ENCODE measurements at places on chromosomes 3 and 15. TPM values are rescaled to one million over a fixed set of nuclear protein-coding genes. Genes with fewer than 3 reads are reported as not detected.

Gene GFM1
- total RNA-seq = 68.1 TPM

Gene SLC38A3
- not detected for total RNA-seq

Gene SAXO2
- total RNA-seq = 0.19 TPM

Gene ATP13A5
- not detected for total RNA-seq

Gene KCNMB3
- total RNA-seq = 1.2 TPM

Gene MAGI1
- total RNA-seq = 44.2 TPM

Gene FILIP1L
- 47.9 TPM for total RNA-seq

Gene FAM107A
- total RNA-seq = 5.4 TPM

Gene PLSCR2
- 0.18 TPM for total RNA-seq

Gene MYD88
- 12.1 TPM for total RNA-seq

Gene WDR82
- total RNA-seq = 83.1 TPM

Gene CORO2B
- total RNA-seq = 2.7 TPM

Gene FBXO40
- not detected for total RNA-seq

Gene VIPR1
- 1.8 TPM for total RNA-seq

Gene CCDC39
- not detected for total RNA-seq

Gene SNRK
- 204 TPM for total RNA-seq

Gene KCNH8
- total RNA-seq = not detected

Gene RHOA
- total RNA-seq = 507 TPM

Gene NME9
- not detected for total RNA-seq

Gene P2RY12
- total RNA-seq = not detected

Gene SCAANT1
- 1.2 TPM for total RNA-seq

Gene ZNF710
- 11.1 TPM for total RNA-seq

Gene BLM
- 2.4 TPM for total RNA-seq

Gene CX3CR1
- not detected for total RNA-seq

Gene RETNLB
- total RNA-seq = not detected

Gene REC114
- not detected for total RNA-seq

Gene GUCA1C
- total RNA-seq = not detected

Gene ACSBG1
- not detected for total RNA-seq

Gene SCAMP5
- 1.9 TPM for total RNA-seq

Gene LEKR1
- total RNA-seq = 0.09 TPM

Gene STARD9
- total RNA-seq = 5.5 TPM

Gene USP4
- 26.7 TPM for total RNA-seq

Gene LRRIQ4
- total RNA-seq = not detected

Gene RAD51
- 3.7 TPM for total RNA-seq

Gene U2SURP
- 48.3 TPM for total RNA-seq

Gene RPL35A
- 674 TPM for total RNA-seq

Gene FAM81A
- under 0.01 TPM for total RNA-seq

Gene CCDC54
- not detected for total RNA-seq

Gene AP3S2
- 33.6 TPM for total RNA-seq

Data from endothelial cell of coronary artery (primary cell).